Stimulated activated CD4-positive, alpha-beta T cell treated with anti-CD3 and anti-CD28 coated beads, Interleukin-15, amount 100 ng/mL, for 1 hour (primary cell): ENCODE measurements at places on chromosomes 2 and 18.

GRCh38 chr2:118973542-118973951 is 31.6 kb downstream of the MARCO start:
- no peak for DNase-seq

DNA sequence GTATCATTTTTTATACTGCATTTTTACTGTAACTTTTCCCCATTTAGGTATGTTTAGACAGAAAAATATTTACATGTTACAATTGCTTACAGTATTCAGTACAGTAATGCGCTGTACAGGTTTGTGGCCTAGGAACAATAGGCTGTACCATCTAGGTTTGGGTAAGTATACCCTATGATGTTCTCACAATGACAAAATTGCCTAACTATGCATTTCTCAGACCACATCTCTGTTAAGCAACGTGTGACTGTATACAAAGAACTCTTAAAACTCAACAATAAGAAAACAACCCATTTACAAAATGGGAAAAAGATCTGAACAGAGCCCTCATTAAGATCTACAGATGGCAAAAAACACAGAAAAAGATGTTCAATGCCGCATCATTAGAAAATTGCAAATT is 29.4 kb downstream of the FAM210A start:
- DNase-seq = no peak

DNA sequence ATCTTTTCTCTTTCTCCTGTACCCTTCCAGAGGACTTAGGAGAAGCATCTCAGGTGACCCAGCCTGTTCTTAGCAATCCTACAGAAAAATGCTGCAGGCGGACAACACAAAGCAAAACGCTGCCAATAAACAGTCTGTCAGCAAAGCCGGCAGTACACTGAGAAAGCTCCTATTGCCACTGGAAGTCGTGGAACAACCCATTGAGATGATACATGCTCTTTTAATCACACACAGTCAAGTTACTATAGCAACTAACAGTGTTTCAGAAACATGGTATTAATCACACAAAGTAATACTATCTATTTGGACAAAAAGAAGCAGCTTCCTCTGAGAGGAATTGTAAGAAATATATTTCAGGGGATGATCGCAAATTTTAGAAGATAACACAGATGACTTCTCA is 10.5 kb downstream of the CTLA4 start:
- no peak for DNase-seq

DNA sequence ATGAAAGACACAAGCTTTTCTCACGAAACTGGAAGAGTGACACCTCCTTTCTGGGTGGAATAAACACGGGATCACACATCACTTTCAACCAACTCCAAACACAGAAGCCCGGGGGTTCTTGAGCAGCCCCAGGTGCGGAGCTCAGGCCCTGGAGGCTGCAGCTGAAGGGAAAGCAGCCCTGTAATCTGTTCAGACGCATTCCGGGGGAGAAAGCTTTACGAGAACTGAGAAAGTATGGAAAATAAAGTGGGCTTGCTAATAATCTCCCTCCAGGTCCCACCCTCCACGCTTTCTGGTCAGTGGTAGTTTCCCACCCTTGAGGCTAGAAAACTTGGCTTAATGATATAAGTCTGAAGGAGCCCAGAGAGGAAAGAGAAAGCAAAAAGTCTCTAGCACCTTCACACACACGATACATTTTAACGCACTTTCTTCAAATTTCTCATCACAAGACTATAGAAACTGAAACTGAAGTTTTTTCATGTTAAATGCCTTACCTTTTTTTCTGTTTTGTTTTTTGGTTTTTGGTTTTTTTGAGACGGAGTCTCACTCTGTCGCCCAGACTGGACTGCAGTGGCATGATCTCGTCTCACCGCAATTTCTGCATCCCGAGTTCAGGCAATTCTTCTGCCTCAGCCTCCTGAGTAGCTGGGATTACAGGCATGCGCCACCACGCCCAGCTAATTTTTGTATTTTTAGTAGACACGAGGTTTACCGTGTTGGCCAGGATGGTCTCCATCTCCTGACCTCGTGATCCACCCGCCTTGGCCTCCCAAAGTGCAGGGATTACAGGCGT is 141.3 kb downstream of the AFF3 start:
- no peak for DNase-seq

GRCh38 chr18:9796935-9797549 is 88.7 kb upstream of the TXNDC2 start:
- DNase-seq = no peak

- DNase-seq = no peak
These were observed 537.7 kb upstream of the PKDCC start for GRCh38 chr2:41510108-41510507.

DNA sequence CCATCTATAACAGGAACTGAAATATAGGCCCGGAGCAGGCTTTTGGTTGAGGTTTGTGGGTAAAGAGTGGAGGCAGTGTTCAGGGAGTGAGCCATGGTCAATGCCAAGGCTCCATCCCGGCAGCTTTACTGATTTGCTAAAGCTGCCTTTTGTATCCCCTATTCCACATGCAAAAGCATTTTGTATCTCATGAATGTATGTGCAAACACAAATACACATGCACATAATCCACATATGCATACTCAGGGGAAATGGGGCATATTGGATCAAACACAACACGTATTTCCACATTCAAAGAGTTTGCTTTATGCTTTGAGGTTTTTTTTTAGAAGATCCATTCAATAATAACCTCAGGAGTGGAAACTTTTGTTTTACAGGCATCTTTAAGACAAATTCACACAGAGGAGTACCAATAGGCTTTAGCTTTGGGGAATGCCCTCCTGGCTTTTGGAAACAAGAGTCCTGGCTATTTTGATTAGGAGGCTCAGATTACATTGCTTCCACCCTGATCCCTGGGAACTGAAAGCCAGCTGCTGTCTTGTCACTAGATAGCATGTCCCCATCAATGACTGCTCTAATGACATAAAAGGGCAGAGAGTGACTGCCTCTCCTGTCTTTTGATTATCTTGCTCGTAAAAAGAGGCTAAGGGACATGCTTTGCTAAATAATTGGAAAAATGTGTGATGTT is 263.2 kb downstream of the EN1 start:
- no peak for DNase-seq

- DNase-seq = no peak
These were observed 476.4 kb upstream of the ZEB2 start for GRCh38 chr2:144996225-144996795.

- DNase-seq = no peak
These were observed 165.5 kb downstream of the L3MBTL4 start for GRCh38 chr18:6249170-6249569.

GRCh38 chr2:71503837-71504236 is 50.5 kb downstream of the DYSF start:
- no peak for DNase-seq

GRCh38 chr18:13281406-13281805 is 62.8 kb downstream of the LDLRAD4 start:
- DNase-seq = no peak

GRCh38 chr2:118808429-118808809 is 39.0 kb downstream of the EN1 start:
- DNase-seq = no peak

GRCh38 chr2:102072741-102073140 is 69.8 kb upstream of the IL1R1 start:
- no peak for DNase-seq

- no peak for DNase-seq
These were observed 65.3 kb downstream of the OLA1 start for GRCh38 chr2:174183076-174183475.
